ENCODE measurements at places on chromosomes 11 and 22.

DNA sequence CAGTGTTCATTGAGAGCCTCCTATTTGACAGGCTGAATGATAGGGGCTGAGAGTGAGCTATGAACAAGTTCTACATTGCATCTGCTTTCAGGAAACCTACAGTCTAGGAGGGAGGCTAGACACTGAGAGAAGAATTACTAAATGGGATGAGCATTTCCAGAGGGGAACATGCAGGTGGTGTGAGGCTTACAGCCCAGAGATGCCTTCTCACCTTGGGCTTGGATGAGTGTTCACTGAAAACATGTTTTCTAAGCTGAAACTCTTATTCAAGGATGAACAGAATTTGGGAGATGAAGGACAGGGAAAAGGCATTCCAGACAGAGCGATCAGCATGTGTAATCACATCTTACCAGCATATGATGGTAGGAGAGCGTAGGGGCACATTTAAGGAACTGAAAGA, 177.5 kb upstream of the E2F8 start:
- no peak for DNase-seq

DNA sequence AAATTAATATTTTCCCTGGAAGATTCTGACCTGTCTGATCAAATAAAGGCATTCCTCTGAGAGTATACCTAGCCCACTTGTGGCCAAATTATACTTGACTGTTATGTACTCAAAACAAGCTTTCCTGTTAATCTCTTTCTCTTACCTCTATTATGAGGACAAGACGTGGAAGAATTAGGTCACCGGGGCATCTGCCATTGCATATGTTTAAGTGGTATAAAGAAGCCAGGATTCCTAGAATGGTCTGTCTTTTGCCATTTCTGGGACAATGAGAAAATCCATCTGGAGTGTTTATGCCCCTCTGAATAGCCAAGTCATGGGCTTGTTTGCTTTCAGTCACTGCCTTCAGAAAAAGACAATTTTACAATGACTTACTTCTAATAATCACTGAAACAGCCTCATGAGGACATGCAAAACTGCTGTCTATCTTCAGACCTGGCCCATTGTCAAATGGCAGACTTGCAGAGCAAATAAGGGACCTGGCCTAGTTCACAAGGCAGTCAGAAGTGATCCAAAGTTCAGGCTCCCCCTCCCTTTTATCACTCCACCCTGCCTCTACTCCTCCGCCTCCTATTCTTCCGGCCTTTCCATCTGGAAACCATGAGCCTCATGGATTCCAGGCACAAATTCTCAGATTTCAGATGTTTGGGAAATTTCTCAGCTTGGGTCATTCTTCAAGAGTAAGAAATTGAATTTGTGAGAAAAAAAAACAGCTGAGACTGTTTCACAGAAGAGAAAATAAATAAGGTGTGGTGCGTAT, 128.1 kb upstream of the LDLRAD3 start:
- no peak for DNase-seq

DNA sequence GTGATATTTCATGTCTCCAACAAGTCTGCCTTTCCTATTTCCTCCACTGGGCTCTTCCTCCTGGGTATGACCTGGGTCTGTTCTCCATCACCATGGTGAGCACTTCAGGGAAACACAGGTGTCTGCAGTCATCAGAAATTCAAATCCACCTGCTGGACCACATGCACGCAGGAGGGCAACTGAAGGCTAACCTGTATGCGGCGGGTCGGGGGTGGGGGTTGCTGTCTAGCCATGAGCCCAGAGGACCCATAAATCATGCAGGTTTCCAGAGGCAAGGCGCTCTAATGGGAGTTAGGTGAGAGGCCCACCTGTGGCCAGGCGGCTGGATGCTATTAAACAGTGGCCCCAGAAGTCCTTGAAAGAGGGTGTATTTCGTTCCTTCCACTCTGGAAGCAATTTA, 11.1 kb upstream of the PAMR1 start:
- no peak for DNase-seq

GRCh38 chr11:69227271-69227670, 66.7 kb upstream of the MYEOV start:
- DNase-seq: no peak

- DNase-seq: no peak
These were observed 536.3 kb downstream of the INSC start for GRCh38 chr11:15651033-15651432.

DNA sequence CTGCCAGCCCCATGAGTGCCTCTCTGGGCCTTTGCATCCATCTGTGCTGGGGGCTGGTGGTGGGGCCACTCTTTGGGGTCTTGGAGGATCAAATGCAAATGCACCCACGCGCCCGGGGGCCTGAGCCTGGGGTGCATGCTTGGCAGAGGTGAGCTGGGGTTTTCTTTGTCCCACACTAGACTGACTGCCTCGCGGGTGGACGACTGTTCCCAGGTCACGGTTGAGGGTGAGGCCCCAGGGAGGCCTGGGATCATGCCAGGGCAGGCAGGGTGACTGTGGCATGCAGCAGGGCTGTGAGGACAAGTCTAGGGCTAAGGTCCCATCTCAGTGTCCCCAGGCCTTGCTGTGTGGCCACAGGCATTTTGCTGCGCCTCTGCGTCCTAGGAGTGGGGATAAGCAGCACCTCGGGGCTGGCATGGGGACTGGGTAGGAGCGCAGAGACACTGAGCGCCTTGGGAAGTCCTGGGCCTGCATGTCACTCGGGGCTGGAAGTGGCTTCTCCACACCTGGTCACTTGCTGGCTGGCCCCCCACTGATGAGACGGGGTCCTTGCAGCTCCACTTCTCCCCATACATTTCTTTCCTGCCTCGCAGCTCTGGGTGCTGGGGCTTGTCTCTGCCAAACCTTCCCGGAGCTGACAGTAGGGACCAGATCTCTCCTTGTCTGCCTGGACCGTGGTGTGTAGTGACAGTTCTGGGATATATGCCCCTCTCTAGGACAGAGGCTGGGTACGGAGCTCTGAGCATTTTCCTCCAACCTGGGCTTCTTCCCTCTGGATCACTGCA, 133.1 kb downstream of the CTTN start:
- DNase-seq: no peak

DNA sequence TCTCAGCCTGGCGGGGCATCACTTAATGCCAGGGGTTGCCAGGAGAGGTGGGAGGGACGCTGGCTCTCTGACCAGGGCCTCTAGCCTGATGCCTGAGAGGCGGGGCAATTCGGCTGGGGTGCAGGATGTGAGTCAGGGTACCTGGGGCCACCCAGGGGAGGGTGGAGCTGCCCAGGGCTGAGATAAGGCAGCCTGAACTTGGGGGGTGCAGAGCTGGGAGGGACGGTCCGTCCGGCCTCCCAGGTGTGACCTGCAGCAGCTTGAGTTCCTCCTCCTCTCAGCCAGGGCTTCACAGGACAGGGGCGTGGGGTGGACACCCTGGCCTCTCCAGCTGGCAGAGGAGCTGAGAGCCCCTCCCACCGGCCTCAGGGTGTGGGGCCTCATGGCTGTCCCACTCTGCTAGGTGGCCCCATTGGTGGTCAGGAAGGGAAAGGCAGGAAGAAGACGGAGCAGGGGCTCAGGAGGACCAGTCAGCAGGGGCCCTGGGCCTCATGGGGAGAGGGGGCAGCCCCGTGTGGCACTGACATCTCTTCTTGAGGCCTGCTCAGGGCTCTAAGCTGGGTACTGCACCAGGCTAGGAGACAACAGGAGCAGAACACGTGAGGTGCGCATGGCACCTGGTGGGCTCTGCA, 942 bp upstream of the RPS6KA4 start:
- no peak for DNase-seq

GRCh38 chr22:50274311-50274710, 4.1 kb upstream of the MAPK11 start:
- DNase-seq: peak; percentile 63

DNA sequence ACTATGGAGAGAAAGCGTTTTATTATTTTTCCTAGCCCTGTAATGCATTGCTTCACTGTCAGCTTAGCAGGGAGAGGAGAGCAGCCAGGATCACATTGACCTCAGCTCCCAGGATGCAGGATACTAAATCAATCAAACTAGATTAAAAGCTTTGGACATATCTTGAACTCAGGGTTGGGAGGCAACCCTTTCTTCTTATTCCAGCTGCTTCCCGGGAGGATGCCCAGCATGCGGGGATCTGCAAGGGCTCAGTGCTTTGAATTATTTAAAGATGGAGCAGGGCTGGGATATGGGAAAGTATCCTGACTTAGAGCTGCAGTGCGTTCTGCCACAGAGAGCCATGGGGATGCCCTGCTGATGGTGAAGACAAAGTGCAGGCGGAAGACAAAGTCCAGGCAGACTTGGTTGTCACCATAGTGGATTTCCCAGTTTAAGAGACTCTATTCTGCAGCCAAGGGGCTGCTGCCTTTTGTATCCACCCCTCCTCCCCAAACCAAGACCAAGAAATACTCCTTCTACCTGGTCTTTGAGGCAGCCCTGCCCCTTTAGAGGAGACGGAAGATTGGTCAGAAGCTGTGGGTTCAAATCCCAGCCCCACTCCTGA, 1035.0 kb downstream of the TBC1D22A start:
- no peak for DNase-seq

DNA sequence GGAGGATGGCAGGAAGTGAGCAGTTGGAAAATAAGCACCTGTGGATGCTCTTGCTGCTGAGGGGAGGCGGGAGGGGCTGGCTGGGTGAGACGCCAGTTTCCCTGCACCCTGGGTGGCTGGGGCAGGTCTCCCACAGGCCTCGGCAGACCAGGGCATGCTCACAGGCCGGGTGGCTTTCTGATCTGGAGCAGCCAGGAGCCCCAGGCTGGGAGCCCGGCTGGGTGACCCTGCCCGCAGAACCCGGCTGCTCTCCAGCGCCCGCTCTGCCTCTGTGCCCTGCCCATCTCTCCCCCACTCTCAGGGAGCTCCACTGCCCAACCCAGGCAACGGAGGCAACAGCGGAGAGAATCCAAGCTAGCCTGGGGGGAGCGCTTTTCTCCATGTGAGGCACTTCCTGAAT, 24.6 kb downstream of the DCPS start:
- no peak for DNase-seq

DNA sequence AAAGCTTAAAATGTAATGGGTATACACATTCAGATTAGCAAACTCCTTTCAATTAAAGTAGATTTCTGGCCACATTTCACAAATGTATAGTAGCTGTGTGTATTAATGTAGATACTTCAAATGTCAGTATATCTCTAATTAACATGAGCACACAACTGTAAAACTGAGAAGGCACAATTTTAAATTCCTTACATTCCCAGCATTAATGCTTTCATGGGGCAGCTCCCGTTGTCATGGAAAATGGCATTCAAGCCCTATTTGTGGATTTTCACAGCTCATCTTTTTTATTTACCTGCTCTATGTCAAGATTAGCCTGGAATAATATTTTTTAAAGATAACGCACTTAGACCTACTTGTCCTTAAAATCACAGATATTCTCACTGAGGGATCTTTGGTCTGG, 113.6 kb upstream of the SOX6 start:
- no peak for DNase-seq

DNA sequence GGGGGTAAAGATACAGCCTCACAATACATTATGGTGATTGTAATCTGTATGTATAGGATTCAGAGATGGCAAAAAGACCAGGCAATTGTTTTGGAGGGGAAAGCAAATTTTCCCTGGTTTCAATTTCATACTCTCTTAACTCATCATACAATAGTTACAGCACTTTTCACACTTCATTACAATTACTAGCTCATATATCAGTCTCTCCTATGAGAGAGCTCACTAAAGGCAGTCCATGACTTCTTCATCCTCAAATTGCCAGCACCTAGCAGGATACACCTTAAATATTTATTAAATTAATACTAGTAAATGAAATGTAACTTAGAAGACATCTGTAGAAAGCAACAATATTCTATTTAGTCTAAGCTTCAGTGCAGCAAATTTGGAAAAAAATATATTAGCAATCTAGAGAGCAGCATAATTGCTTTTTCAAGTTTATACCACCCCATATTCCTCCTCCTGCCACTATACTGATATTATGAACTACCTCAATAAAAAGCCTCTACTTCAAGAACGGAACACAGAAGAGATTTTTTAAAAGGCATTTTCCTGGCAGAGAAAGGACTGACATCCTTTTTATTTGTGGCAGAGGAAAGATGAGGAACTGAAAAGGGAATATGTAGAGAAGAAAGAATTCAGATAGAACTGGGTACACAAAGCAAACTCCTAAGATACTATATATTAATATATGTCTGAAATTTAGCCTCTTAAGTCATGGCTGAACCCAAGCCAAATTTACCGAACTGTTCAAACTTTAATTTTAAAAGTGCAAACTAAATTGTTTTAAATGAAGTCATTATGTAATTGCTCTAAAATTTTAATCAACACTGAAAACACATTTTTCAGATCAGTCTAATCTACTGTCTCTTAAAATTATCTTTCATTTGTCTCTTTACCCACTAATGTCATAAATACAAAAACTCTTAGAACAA, 27.7 kb downstream of the PICALM start:
- no peak for DNase-seq

- no peak for DNase-seq
These were observed 66.1 kb upstream of the THY1 start for GRCh38 chr11:119489087-119489486.

DNA sequence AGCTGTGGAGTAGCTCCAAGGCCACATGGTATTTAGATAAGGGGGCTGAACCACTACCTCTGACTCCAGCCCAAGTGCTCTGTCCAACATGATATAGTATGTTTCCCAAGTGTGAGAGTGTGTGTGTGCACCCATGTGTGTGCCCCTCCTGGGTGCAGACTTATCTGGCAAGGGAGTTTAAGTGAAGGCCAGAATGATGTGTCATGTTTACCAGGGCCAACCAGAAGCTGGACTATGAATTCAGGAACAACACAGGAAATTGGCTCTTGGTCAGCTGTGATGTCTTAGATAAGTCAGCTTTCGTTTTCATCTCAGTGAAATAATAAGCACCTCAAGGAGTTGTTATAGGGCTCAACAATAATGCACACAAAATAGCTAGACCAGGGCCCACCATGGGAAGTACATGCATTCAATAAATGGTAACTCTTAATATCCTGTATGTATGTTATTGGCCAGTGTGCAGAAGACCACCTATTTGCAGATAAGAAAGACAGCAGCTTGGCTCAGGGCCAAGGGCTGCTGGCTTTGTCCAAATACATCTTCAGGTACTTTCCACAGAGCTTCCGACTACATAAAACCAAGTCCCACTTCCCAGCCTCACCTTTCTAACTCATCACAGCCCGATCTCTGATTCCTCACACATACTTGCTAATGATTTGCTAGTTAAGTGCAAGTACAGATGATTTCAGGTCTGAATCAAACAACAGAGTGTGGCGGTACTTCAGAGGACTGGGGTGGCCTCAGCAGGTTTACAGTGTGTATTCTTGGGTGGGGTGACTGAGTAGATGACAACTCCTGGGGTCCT, 120.9 kb downstream of the ME3 start:
- no peak for DNase-seq
